ENCODE measurements at places on chromosomes 2 and 18.

- DNase-seq = no peak
Measured at GRCh38 chr2:226906163-226906693, 70.4 kb downstream of the RHBDD1 start.

- DNase-seq = no peak
Measured at GRCh38 chr2:60634438-60634837, 81.0 kb upstream of the BCL11A start.

DNA sequence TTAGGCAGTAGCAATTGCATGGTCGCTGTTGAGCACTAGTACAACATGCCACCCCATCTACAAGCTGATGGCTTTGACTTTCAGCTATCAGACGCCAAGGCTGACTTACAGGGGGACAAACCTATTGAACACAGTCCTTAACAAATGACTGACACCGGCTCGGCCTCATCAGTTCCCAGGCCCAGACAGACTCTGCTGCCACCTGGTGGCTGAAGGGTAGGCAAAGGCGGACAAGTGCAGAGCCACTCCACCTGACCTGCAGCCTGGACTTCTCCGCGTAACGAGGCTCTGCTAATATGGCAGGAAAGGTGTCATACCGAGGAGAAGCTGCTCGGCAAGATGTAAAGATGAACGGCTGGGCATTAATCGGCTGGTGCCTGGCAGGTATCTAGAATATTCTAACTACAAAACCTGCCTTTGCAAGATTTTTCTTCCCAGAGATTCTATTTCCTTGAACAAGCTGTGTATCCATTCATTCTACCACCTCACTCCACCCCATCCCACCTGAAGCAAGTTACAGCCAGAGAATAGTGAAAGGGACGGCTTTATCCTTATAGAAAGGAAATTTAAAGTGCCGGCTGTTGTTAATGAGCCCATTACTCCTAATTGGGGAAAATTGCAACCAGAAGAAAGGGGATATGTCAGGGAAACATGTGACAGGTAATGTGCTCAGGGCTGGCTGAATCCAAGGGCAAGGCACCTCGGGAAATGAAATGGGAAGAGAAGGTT is 67.4 kb downstream of the STEAP3 start:
- DNase-seq = peak; percentile 19

DNA sequence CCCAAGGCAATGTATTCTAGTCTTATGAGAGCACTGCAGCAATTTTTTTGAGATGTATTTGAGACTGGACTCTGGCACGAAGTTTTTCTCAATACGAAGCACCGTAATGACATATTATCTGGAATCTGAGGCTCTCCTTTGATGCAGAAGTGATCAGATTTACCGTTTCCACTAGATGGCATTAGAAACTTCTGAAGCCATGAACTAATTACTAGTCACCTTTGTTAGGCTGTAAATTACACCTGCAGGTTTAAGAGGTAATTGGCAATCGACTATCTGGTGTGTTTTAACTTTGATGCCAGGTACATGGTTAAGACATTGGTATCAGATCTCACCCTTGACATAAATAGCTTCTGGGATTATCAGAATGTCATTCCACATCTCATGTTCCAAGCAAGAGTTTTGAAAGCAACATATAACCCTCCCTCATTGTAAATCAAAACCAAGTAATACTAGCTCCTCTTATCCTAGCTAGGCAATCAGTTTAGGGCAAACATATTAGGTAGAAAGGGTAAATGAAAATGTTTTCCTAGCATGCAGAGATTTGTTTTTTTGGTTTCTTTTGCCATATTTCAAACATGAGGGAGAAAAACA is 254.6 kb upstream of the SPRED2 start:
- no peak for DNase-seq

- no peak for DNase-seq
Measured at GRCh38 chr2:240701736-240702639, 10.3 kb downstream of the AQP12A start.

DNA sequence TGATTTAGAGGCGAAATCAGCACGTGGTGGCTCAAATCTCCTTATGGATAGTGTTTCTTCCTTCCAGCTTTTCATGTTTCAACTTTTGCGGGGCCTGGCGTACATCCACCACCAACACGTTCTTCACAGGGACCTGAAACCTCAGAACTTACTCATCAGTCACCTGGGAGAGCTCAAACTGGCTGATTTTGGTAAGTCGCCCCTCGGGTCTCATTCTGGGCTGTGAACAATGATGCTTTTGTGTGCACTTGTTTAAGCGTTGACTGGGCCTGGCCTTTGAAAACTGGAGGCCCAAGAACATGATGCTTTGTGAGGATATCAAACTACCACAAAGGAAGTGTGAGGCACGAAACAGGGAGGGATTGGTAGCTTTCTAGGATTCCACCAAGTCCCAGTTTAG is 27.4 kb downstream of the CDK15 start:
- no peak for DNase-seq

DNA sequence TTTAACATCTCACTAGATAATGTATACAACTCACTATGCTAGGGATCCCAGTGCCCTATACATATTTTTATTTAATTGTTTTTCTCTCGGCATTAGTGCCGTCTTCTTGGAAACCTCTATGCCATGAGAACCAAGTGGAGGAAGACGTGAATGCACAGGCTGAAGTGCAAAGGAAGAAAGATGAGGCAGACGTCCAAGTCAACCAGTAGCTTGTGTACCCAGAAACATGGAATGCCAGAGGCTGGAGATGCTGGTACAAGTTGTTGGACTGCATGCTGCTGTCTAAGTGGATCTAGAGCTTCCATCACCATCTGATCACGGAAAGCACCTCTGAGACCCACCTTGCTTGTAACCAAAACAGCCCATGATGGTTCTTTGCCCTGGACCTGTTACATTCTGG is 12.5 kb upstream of the GEMIN6 start:
- DNase-seq = no peak

DNA sequence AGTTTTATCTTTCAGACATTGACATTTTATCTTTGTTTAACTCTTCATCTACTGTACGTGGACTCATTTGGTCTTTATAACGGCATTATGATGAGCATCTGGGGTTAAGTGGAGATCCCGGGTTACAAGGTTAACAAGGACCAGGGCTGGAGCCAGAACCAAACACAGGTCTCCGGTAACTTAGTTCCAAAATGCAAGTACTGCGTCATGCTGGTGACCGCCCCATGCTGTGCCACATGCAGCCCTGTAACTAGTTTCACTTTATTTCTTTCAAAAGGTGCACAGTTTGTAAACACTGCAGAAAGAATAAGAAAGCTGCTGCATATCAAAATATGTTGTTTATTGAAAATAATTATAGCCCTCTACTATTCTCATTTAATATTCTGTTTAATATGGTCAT is 3.1 kb downstream of the SLC5A7 start:
- DNase-seq = no peak

DNA sequence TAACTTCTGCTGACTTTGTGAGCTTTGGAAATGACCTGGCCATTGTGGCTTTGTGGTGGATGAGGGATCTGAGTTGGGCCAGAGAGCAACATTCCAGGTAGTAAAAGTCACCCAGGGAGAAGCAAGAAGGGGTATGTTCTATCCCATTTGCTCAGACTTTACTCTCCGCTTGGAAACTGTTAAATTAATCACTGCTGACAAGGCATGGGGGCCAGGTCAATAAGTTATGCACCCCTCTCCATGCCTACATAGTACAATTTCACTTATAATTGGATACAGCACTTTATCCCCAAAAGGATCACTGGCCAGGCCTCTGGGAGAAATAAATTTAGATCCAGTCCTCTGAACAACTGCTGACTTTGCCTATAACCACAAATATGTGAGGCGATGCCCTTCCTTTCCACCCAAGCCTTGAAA is 92.1 kb downstream of the RPRM start:
- no peak for DNase-seq

DNA sequence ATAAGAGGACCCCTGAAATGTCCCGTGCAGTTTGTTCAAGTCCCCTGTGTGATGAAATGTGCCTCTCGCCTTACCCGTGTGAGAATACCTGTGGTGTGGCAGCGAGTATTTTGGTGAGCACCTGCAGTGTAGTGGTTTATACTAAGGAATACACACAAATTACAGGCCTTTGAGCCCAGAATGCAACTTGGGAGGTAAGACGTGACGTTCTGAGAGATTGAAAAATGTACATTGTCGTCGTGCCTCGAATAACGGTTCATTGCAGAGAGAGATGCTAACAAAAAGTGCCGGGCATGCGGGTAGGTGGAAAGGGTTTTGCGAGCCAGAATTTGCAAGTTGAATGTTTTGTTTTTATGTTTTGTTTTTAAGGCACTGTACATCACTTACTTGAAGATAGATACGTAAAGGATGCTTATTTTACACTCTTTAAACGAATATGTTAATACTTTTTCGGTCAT is 867 bp downstream of the RBBP8 start:
- no peak for DNase-seq

DNA sequence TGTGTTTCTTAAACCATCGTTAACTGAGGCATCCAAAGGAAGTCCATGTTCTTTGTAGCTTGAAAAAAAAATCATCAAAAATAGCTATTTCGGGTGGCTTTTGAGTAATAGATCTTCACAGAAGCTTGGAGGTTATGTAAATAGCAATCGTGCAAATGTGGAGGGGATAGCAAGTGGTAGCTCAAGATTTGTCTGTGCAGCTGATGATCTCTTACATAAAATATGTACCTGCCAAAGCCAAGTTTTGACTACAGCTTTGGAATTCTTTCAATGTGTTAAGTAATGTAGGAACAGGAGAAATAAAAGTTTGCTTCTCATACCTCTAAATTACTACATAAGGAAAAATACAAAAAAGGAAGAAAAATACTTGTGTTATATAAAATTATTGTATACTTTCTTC is 1432.0 kb downstream of the DPP10 start:
- DNase-seq = no peak

GRCh38 chr2:2536416-2537056 is 205.5 kb upstream of the MYT1L start:
- DNase-seq = no peak

DNA sequence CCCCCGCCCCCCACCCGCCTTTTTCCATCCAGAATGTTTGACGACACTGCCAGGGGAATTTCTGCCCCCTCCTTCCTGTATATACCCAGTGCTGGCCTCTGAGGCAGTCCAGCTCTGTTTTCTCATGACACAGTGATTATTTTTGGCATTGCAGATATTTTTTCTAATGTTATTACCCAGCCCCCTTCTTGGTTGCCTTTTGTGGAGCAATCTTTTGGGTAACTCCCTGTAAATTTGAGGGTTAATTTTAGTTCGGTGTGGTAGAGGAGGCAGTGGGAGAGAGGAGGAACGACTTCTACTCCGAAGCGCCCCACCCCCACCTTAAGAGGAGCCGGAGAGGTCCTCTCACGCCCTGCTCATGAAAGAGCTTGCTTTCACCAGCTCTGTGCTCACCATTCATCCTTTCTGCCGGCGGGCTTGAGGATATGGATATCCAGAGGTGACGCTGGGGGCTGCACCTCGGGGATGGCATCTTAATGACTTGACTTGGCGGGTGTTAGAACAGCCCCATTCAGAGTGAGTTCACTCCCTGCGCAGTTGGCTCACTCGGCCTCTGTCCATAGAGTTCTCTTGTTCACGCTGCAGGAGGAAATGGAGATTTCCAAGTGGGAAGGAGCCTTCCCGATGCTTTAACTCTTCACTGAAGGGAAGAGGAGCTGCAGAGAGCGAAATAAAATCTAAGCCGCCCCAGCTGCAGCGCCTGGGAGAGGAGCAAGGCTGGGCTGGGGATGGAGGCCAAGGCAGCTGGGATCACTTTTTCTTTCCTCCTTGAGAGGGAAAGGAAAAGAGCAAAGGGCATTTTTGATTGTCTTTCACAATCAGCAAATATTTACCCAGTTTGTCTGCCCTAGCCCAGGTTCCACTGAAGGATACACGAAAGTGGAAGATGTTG is 38.4 kb downstream of the EPAS1 start:
- DNase-seq = no peak

- DNase-seq = no peak
Measured at GRCh38 chr2:83784947-83785346, 674.1 kb downstream of the SUCLG1 start.

GRCh38 chr18:45014047-45014501 is 333.4 kb downstream of the SETBP1 start:
- peak; percentile 88 for DNase-seq

GRCh38 chr2:207248702-207249377 is 83.1 kb upstream of the KLF7 start:
- no peak for DNase-seq

DNA sequence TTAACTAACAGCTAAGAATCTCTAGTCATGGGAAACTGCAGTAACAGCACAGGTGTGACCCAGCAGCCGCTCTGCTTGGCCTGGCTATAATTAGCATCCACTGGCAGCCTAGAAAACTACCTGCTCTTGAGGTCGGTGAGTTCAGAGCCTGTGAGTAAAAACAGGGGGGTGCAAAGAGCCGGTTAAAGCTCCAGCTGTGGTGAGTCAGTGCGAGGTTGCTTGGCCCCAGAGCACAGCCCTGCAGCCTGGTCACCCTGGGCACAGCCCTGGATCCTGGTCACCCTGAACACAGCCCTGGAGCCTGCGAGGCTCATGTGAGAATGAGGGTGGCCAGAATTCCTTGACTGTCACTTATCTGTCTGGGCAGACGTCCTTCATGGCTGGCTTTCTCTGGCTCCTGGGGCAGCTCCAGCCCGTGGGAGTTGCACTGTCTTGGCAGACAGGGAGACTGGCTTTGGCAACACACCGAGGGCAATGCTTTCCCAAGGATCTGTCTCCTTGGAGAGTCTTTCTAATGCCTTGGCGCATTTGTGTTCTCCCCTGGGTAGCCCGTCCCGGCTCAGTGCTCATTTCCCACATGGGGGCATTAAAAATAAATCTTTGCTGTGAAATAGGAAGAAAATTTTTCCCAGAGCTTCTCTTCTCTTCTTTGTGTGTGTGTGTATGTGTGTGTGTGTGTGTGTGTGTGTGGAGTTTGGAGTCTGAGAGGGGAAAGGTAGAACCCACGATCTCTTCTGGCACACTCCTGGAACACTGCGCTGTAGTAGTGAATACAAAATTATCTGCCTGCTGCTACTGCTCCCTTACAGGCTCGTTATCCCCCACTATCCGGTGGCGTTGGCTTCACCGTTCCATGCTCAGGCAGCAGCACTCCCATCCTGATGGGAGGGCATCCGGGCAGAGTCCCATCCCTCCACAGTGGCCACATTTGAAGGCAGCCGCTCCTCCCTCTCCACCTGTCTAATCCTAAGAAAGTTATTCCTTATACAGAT is 250.2 kb upstream of the MEX3C start:
- no peak for DNase-seq

GRCh38 chr2:16284941-16285625 is 344.7 kb downstream of the MYCN start:
- no peak for DNase-seq

- DNase-seq = no peak
Measured at GRCh38 chr2:18799397-18799796, 210.0 kb upstream of the NT5C1B start.
